ENCODE measurements at places on chromosomes 6 and 20. TPM values are rescaled to one million over a fixed set of nuclear protein-coding genes. Genes with fewer than 3 reads are reported as not detected.

The KCNK15 gene
- not detected for total RNA-seq

DNA sequence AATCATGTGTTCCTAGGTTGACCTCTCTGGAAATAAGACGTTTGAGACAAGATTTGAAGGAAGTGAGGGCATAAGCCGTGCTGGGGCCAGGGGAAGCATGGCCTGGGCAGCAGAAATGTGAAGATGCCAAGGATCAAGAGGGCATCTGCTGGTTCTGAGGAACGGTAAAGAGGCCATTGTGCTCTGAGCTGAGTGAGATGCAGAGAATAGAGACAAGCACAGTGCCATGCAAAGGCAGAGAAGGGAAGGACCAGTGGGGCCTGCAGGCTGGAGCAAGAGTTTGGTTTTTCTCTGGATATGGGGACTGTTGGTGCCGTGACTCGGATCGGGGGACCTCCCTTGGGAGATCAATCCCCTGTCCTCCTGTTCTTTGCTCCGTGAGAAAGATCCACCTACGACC lies 50.8 kb downstream of the SMPDL3A start:
- no peak for DNase-seq

DNA sequence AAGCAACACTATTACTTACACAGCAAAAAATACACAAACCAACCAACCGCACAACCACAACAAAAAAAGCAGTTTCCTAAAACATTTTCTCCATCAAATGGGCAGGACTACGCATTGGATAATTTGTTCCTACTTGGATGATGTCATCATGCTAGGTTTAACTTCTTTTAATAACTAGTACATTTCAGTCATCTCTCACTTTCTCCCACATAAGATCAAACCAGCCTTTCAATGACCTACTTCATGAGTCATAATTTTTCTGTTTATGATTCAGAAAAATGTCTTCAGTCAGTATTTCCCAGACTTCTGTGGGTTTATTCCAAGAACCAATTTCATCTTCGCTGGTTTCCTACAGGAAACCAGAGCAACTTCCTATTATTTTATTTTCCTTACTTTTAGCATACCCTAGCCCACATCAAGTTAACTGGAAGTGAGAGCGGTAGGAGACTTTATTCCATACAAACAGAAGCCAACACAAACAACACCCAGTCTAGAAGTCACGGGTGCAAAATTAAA lies 134.2 kb downstream of the GMDS start:
- no peak for DNase-seq

The BICRAL gene
- 0.40 TPM for total RNA-seq

- no peak for DNase-seq
These were observed 57.6 kb downstream of the ZNF831 start for GRCh38 chr20:59221049-59221706.

The CTAGE9 gene
- not detected for total RNA-seq

GRCh38 chr6:94414041-94414440 lies 994.7 kb upstream of the EPHA7 start:
- DNase-seq, result no peak

DNA sequence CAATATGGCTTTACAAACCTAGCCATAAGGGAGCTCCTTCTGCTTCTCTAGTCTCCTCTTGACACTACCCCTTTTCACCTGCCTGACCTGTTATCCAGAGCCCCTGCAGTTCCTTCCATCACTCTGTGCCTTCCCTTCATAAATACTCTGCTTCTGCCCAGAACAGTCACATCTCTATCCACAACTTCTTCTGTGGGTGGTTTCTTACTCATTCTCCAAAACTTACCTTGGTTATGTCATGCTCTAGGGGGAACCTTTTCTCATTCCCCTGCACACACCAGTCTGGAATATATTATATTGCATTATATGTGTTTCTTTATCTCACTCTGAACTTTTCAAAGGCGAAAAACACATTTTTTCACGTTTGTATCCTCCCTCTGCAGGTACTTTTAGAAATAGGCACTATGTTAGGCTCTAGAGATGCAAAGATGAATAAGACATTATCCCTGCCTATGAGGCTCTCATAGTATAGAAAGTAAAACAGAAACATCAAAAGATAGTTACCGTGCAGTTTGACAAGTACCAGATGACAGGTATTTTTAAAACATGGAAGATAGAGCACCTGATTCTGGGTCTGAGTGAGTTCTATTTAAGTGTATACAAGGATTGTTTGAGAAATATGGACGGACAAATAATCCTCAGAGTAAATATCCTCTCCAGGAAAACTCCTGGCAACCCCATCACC lies 51.5 kb downstream of the AIG1 start:
- no peak for DNase-seq

GRCh38 chr6:114989279-114989964 lies 646.6 kb upstream of the HS3ST5 start:
- DNase-seq, result no peak

Data from MG63 (cell line).